Right renal pelvis (tissue), 4 donors: ENCODE measurements at places on chromosomes 13 and 19. TPM values are rescaled to one million over a fixed set of nuclear protein-coding genes. Genes with fewer than 3 reads are reported as not detected.

GRCh38 chr19:34254698-34255432 lies 511 bp downstream of the GARRE1 start:
- DNase-seq = no peak

GRCh38 chr19:7706188-7706954 lies 4.4 kb upstream of the FCER2 start:
- no peak for DNase-seq

DNA sequence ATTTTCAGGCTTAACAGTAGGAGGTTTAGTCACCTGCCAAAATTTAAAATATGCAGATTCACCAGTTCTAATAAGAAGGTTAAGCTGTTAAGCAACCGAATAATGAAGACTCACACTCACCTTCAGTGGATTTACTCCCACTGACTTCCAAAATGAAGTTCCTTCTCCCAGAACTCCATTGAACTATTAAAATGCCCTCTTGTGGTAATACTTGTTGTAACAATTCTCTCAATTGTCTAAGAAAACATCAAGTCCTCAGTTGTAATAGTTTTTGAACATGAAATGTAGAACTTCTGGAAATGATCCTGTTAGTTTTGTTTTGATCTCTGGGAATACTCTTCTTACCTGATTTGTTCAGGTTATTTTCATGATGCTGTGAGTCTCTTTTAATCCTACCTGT lies 522.0 kb upstream of the ATXN8OS start:
- DNase-seq = no peak

GRCh38 chr13:40923867-40924266 lies 95.2 kb downstream of the ELF1 start:
- no peak for DNase-seq

DNA sequence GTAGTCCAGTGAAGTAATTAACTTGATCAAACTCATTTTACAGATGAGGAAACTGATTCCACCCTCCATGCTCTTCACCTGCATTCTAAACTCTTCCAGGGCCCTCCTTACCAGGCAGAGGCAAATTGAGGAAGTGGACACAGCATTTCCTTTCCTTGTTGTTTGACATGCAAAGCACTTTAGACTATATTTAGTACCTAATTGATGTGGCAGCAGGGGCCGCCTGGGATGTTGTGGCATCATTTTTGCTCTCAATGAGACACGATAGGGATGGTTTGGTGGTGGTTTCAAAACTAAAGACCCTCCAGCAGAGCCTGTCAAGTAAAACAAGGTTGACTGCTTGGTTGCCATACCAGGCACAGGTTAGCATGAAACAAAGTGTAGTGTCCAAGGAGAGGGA lies 7.9 kb downstream of the SIPA1L3 start:
- DNase-seq = no peak

- no peak for DNase-seq
Observed at GRCh38 chr19:14015524-14016035, 9.5 kb upstream of the RFX1 start.

DNA sequence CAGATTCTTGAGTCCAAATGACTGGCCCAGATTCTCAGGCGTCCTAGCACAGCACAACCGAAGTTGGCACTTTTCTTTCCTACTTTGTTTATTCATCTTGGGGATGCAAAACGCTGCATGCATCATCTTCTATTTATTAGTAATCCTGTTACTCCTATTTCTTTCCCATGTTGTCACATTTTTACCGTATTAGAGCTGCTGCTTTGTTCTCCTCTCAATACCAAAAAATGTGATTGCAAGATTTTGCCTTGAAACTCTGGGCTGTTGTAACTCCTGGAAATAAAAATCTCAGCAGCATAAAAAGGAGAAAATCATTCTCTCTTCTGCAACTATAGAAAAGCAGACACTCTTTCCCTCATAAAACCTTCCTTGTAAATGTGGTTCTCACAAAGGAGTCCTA lies 12.9 kb upstream of the IGSF23 start:
- DNase-seq = no peak

GRCh38 chr19:10001899-10002298 lies 8.4 kb downstream of the COL5A3 start:
- no peak for DNase-seq

DNA sequence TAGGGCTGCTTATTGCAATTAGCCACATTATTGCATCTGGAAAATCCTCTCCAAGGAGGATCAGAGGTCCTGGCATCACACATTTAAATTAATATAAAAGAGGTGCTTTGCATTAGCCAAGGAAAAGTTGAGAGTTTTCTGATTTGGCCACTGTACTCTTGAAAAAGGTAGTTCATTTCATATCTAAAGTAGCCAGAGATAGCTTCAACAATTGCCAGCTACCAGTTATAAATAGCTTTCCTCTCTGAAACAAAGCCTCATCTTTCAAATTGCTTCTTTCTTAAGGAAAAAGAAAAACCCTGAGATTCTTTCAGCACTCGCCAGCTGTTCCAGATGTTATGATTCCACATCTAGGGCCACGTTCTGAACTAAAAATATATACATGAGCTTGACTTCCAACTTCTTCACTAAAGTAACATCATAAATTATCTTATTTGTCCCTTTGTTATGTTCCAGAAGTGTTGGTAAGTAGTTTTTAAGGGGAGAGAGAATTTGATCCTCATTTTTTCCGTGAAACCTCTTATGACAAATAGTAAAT lies 69.6 kb downstream of the ERCC5 start:
- no peak for DNase-seq

DNA sequence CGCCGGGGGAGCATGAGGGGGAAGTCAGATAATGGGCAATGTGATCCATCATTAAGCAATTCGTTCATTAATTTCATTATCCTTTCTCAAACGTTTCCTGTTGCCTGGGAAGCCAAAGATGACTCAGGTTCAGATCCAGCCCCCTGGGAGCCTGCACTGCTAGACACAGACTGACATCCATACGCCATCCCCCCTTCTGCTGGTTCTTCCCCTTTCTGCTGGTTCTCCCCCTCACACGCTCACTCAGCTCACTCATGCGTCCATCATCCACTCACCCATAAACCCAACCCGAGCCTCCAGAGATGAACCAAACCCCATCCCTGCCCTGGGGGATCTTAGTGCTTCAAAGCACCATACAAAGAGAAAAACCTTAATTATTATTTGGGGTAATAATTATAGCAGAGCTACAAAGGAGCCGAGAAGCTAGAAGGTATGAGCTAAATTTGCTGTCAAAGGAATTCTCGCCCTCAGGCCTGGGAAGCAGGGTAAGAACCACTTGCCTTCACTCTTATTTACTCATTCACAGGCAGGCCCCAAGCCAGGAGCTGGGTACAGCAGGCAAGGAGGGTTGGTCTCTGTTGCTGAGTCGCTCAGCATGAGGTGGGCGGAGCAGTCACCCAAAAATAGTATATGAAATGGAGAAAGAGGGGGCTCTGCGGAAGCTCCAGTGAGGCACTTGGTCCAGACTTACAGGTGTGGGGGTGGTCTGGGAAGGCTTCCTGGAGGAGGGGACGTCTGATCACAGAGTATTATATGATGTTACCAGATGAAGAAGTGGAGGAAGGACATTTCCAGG lies 7.0 kb upstream of the ZNF444 start:
- no peak for DNase-seq

DNA sequence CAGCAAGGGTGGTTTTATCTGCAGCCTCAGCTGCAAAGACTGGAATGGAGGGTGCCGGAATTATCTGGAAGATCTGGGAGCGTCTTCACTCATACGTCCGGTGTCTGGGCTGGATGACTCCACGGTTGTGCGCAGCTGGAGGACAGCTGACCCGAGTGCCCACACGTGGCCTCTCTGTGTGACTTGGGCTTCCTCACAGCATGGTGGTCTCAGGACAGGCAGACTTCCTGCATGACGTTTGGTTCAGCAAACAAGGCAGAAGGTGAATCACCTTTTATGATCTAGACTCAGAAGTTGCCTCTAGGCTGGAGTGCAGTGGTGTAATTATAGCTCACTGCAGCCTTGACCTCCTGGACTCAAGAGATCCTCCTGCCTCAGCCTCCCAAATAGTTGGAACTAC lies 33.2 kb downstream of the CACNG6 start:
- no peak for DNase-seq

- DNase-seq = no peak
Observed at GRCh38 chr19:46692918-46693722, 23.8 kb downstream of the PRKD2 start.

CARD8 gene
- polyA plus RNA-seq = 56.6 TPM

VAV1 gene
- polyA plus RNA-seq = 1.7 TPM

PGLYRP2 gene
- not detected for polyA plus RNA-seq

SLC10A2 gene
- 0.94 TPM for polyA plus RNA-seq

RGCC gene
- polyA plus RNA-seq = 11.1 TPM
